Posterior vena cava (tissue), 2 donors: ENCODE measurements at places on chromosomes 7 and 10.

- no peak for DNase-seq
These were observed 71.1 kb upstream of the CCDC6 start for GRCh38 chr10:59977486-59977885.

- no peak for DNase-seq
These were observed 31.1 kb upstream of the COMMD3 start for GRCh38 chr10:22285130-22285529.

DNA sequence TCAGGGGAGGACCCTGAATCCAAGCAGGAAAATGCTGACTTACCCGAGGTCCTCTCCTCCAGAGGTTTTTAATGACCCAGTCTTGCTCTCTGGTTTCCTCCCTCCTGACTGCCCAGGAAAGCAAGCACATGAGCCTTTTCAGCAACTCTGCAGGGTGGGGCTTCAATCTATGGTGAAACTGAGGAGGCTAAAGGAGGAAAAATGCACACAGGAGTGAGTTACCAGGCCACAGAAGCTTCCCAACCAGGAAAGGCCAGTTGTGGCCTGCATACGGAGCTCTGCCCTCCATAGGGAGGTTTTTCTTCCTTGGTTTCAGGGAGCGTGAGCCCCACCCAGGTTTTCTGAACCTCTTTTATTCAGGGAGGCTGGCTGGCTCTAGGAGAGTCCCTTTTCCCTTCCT, 14.1 kb upstream of the DLG5 start:
- DNase-seq, result no peak

DNA sequence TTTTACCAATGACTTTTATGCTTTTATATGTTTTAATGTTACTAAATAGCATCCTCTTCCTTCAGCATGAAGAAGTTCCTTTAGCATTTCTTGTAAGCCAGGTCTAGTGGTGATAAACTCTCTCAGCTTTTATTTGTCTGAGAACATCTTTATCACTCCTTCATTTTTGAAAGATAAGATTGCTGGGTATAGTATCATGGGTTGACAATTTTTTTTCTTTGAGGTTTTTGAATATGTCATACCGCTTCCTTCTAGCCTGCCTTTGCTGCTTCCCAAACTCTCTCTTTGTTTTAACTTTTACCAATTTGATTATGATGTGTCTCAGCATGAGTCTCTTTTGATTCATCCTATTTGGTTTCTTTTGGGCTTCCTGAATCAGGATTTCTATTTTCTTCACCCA, 108.2 kb upstream of the KAT6B start:
- no peak for DNase-seq

- DNase-seq, result peak; percentile 62
These were observed 185.9 kb downstream of the MAD1L1 start for GRCh38 chr7:2046581-2047565.

DNA sequence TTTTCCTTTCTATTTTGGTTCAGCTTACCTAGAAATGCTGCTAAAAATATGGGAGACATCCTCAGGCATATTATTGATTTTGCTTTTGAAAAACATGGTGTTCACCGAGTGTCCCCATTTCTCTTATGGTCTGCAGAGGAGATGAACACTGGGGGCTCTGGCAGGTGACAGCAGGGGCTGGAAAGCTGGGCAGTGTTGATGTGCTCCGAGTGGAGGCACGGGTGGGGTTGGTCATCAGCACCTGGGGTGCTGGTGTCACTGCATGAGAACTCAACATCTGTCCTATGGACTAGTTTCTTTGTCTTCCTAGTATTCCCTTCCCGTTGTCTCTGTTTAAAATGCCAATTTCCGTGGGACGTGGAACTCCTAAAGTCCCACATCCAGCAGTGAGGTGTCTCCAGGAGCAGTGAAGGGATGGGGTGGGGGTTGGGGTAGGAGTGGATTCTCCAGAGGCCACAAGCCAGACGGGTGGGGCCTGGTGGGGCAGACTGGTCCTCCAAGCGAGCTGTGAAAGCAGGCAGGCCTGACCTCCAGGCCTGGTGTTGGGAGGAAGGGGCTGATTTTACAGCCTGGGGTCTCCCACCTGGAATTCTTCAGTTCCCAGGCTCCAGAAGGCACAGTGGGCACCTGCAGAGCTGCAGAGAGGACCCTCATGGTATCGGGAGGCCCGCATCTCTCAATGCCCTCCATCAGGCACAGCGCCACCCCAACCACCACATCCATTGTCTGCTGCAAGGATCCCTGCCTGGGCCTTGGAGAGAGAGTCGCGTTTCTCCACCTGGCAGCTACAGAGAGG, 24.4 kb downstream of the ZNF775 start:
- peak; percentile 43 for DNase-seq

GRCh38 chr7:27187475-27188385, 2.7 kb upstream of the HOXA11 start:
- peak; percentile 78 for DNase-seq

DNA sequence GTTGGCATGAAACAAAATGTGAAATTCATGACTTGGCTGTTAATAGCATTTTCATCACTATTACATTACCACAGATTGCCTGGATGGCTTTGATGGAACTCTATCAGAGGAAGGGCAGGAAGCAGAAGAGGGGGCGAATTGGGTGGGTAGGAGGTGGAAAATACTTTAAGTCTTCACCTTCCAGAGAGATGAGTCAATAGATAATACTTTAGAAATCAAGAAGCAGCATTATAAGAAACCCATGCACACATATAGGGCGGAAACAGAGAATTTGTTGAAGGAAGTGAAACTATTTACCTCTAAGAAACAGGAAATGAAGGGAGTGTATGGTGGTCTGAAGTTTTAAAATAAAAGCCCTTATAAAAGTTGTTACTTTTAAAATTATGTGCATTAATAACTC, 152.1 kb upstream of the TARP start:
- DNase-seq, result no peak

DNA sequence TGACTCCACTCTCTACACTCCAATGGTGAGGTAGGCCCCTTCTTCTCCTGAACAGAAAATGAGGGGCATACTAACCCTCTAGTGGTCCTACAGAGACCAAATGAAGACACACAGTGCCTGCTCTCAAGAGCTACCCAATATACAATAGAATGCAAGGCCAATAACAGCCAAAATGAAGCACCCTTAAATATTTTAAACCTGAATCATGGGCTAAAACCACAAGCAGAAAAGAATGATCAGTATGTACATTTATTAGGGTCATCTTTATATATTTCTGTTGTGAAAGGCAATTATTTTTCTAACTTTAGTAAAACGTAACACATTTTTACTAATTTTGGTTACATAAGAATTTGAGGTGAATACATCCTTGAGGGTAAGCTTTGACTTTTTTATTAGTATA, 49.9 kb upstream of the COL1A2 start:
- no peak for DNase-seq

DNA sequence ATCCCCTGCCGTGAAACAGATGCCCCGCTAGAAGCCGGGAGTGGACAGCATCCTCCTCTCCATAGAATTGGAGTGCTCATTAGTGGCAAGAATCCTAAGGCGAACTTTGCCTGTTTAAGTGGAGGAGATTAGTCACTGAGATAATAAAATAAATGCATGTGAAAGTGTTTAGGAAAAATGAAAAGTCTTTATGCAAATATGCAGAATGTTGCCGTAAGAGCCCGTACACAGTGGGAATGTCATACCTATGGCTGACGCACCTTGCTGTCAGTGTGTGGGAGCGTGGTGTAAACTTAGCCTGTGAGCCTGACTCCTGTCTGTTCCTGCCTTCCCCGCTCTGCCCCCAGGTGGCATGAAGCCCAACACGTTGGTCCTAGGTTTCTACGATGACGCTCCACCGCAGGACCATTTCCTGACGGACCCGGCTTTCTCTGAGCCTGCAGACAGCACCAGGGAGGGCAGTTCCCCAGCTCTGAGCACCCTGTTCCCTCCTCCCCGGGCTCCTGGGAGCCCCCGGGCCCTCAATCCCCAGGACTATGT, 1.7 kb upstream of the TRIP6 start:
- DNase-seq, result no peak

DNA sequence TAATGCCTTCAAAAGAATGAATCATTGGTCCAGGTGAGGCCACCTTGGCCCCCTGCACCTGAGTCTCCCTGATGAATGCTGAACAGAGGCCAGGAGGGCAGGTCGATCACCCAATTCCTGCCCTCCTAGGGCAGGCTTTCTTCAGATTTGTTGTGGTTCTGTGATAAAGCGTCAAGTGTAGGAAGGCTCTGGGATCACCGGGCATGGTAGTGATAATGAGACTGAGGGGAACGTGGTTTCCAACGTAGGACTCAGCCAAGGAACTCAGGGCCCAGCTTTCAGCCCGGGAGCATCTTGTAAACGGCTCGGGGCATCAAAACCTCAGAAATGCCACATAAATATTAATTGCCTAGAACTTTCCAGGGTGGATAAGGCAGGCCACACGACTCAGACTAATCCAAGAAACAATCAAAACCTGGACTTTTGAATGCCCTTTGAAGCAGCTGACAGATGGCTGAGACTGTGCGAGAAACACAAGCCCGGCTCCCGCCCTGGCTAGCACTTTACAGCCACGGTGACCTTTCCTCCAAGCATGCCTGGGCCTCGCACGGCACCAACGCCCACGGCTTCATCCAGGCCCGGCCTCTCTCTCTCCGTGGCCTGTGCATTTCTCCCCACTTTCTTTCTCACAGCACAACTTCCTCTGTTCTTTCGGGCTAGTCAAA, 239.3 kb upstream of the GRB10 start:
- no peak for DNase-seq

DNA sequence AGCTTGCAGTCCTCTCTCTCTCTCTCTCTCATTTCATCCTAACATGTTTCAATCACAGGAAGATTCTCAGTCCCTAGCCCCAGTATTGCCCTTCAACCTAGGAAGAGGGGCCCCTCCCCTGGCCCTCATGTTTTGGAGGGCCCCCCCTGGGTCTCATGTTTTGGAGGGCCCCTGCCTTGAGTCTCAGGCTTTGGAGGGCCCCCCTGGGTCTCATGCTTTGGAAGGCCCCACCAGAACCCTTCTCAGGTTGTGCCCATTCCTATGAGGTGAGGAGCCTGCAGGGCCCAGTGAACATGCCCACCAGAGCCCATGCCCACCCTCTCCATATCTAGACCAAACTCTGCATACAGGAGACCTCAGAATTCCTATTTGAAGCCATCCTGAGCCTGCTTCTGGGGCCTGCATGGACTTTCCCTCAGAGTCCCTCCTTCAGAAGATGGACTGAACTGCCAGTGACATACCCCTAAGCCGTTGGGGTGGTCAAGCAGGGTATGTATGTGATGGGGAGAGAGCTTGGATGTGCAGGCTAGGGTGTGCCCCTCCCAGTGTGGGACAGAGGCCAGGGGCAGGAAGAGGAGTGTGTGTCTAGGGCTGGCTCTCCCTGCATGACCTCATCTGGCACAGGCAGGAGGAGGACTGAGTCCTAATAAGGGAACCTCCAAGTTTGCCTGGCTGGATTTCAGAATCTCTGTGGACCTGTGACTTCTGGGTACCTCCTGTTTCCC, 8.1 kb upstream of the VDAC2 start:
- peak; percentile 91 for DNase-seq

GRCh38 chr10:131769571-131770410, 131.0 kb upstream of the PPP2R2D start:
- DNase-seq, result peak; percentile 44
